Fibroblast of mammary gland (primary cell): ENCODE measurements at places on chromosomes 2 and 18.

- peak; percentile 38 for DNase-seq
Measured at GRCh38 chr2:69798909-69799526, 30.4 kb upstream of the GMCL1 start.

- DNase-seq: no peak
Measured at GRCh38 chr2:453132-453531, 165.2 kb upstream of the ALKAL2 start.

- no peak for DNase-seq
Measured at GRCh38 chr2:217033186-217033585, 173.3 kb upstream of the TNP1 start.

- no peak for DNase-seq
Measured at GRCh38 chr2:224126003-224126402, 86.9 kb upstream of the SERPINE2 start.
